ENCODE measurements at places on chromosomes 3 and 15. TPM values are rescaled to one million over a fixed set of nuclear protein-coding genes. Genes with fewer than 3 reads are reported as not detected.

FSIP1 gene
- total RNA-seq, result 0.42 TPM

PRSS50 gene
- total RNA-seq, result 4.1 TPM

POPDC2 gene
- 214 TPM for total RNA-seq

CDCP1 gene
- 0.12 TPM for total RNA-seq

ZNF35 gene
- 14.7 TPM for total RNA-seq

FOXL2NB gene
- 0.11 TPM for total RNA-seq

TEX55 gene
- total RNA-seq, result not detected

STAC gene
- total RNA-seq, result 16.6 TPM

PEX11A gene
- 11.8 TPM for total RNA-seq

GRCh38 chr15:64001148-64001547 is 45.1 kb downstream of the DAPK2 start:
- no peaks in the 10 kb centered on the region for H3K36me3 ChIP-seq
- no peaks in the 10 kb centered on the region for H3K4me1 ChIP-seq
- no peak for DNase-seq
- H3K27ac ChIP-seq, result no peak overlapping the region

DNA sequence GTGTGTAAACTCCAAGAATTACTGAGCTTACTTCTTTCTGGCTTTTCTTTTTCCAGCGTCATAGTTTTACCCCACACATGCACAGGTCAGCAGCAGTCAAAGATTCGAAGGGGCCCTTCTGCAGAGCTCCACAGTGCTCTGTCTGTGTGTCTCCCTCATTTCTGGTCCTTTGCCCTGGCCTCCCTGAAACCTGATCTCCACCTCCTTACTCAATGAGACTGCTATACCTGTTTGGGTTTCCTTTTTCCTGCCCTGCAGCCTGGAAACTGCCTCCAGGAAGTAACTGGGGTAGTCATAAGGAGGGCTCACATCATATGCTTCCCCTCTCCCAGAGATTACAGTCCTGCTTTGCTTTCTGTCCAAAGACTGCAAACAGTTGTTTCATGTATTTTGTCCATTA is 82.8 kb upstream of the TNIK start:
- H3K27me3 ChIP-seq, result no peaks in the 10 kb centered on the region
- no peak for DNase-seq
- H3K4me3 ChIP-seq, result no peak overlapping the region
- no peak overlapping the region for H3K27ac ChIP-seq
- no peaks in the 10 kb centered on the region for H3K4me1 ChIP-seq
- no peaks in the 10 kb centered on the region for H3K36me3 ChIP-seq

DNA sequence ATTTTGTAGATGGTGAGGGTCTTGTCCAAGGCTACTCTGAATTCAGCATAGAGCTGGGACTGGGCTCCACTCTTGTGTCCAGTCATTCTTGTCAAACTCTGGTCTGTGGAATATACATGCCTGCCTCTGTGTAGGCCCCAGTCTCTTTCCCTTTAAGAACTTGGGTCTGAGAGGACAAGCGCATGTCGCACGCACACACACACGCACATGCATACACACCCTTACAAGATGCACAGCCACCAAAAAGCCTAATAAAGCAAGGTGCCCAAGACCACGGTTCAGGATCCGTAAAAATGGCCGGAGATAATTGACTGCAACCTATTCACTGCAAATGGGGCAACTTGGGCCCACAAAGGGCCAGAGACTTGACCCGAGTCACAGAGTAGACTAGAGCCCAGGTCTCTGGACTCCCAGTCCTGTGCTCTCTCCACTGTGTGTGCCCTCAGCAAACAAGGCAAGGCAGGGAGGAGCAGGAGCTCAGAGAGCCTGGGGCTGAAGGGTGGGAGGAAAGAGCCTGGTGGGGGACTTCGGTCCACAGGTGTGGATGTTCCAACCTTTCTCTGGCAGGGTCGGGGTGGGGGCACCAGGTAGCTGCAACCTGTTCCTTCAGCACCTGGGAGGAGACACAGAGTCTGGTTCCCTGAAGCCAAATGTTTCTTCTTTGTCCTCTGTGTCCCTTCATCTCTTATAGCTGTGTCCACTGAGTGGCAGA is 914 bp upstream of the PAQR5 start:
- no peaks in the 10 kb centered on the region for H3K36me3 ChIP-seq
- no peaks in the 10 kb centered on the region for H3K4me1 ChIP-seq
- H3K27me3 ChIP-seq, result peaks cover 42% of the 10 kb centered on the region
- DNase-seq, result no peak

GRCh38 chr15:28915041-28915810 is 29.5 kb downstream of the APBA2 start:
- H3K4me1 ChIP-seq, result no peaks in the 10 kb centered on the region
- no peak overlapping the region for H3K27ac ChIP-seq
- no peak for DNase-seq
- no peaks in the 10 kb centered on the region for H3K27me3 ChIP-seq

GRCh38 chr3:64667138-64667537 is 20.7 kb downstream of the ADAMTS9 start:
- no peaks in the 10 kb centered on the region for H3K36me3 ChIP-seq
- no peak overlapping the region for H3K27ac ChIP-seq
- H3K4me1 ChIP-seq, result no peaks in the 10 kb centered on the region

DNA sequence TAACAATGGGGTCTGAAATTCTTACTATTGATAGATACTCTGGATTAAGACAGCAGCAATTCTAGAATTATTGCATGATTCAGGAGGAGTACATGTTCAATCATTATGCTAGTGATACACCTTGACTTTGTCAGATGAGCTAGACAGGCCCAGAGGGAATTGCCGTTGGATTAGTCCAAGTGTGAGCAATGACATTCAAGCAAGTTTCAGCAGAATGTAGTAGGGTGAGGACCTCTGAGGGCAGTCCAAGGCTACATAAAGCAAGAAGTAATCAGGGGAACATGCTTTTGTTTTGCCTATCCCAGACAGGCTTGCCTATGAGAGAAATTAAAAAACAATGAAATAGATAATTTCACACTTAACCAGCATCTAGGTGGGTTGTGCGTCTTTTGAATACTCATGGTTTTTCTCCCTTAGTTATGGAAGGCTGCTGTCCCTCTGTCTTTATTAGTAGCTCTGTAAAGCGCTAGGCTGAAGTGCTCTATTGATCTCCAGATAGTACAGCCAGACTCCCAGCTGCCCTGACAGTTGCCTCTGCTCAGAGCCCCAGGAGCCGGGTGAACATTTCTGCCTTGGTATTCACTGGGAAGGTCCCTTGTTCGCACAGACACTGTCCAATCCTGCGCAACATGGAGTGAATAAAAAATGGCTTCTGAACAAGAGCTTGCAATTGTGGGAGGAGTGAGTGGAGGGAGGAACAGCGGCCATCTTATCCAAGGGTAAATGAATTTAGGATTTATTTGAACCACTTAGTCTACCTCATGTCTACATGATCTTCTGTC is 316.6 kb upstream of the ONECUT1 start:
- H3K36me3 ChIP-seq, result no peaks in the 10 kb centered on the region
- DNase-seq, result peak; percentile 49
- no peaks in the 10 kb centered on the region for H3K27me3 ChIP-seq
- no peak overlapping the region for H3K27ac ChIP-seq
- no peak overlapping the region for H3K4me3 ChIP-seq

DNA sequence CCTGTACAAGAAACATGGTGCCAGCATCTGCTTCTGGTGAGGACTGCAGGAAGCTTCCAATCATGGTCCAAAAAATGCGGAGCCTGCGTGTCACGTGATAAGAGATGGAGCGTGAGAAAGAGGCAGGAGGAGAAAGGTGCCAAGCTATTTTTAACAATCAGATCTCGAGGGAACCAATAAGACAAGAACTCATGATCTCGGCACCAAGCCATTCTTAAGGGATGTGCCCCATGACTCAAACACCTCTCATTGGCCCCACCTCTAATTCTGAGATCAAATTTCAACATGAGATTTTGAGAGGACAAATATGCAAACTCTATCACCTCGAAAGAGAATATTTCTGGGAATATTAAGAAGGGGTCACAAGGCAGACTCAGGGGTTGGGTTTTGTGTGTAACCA is 107.2 kb downstream of the PYDC2 start:
- H3K36me3 ChIP-seq, result no peaks in the 10 kb centered on the region
- no peak for DNase-seq
- no peaks in the 10 kb centered on the region for H3K4me1 ChIP-seq
- H3K27ac ChIP-seq, result no peak overlapping the region
- no peaks in the 10 kb centered on the region for H3K27me3 ChIP-seq

DNA sequence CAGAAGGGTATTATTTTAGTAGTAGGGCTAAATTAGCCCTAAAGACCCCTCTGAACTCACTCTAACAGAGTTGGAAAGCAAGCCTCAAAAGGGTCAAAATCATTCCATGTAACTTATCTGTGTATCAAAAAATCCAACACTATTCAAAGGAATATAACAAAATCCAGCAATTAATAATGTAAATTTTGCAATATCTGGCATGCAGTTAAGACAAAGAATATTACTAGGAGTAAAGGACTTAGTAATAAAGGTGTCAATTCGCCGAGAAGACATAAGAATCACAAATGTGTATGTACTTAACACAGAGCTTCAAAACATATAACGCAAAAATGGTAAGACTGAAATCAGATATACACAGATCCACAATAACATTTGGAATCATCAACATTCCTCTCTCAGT is 71.2 kb upstream of the PFN2 start:
- no peaks in the 10 kb centered on the region for H3K27me3 ChIP-seq
- no peak for DNase-seq
- H3K4me3 ChIP-seq, result no peak overlapping the region
- no peaks in the 10 kb centered on the region for H3K4me1 ChIP-seq

GRCh38 chr3:197256836-197257444 is 41.5 kb downstream of the DLG1 start:
- peaks cover 18% of the 10 kb centered on the region for H3K4me1 ChIP-seq
- no peak overlapping the region for H3K4me3 ChIP-seq
- H3K27me3 ChIP-seq, result no peaks in the 10 kb centered on the region
- peak; percentile 66 for DNase-seq
- H3K36me3 ChIP-seq, result no peaks in the 10 kb centered on the region

DNA sequence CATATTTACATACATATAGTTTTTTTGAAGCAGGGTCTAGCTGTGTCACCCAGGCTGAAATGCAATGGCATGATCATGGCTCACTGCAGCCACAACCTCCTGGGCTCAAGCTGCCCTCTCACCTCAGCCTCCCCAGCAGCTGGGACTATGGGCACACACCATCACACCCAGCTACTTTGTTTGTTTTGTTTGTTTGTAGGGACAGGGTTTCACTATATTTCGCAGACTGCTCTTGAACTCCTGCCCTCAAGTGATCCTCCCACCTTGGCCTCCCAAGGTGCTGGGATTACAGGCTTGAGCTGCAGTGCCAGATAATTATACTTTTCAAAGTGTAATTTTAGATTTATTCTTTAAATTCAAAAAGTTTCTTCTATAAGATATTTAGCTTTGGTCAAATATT is 10.2 kb downstream of the GTF2A2 start:
- peaks cover 7% of the 10 kb centered on the region for H3K4me1 ChIP-seq
- no peak overlapping the region for H3K4me3 ChIP-seq
- H3K27me3 ChIP-seq, result no peaks in the 10 kb centered on the region
- peaks cover 37% of the 10 kb centered on the region for H3K36me3 ChIP-seq

DNA sequence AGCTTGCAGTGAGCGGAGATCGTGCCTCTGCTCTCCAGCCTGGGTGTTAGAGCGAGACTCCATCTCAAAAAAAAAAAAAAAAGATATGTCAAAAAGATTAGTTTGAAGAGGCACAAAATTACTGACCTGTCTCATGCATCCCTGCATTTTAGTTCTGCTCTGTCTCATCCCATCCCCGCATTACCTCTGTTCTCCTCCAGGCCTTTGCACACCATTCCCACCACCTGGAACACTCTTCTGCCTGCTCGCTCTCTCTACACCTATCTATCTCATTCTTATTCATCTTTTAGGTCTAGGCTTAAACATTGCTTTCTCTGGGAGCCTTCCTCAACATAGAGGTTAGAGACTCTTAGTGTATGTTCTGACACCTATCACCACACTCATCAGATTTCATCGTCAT is 32.9 kb upstream of the ZNF770 start:
- no peak overlapping the region for H3K4me3 ChIP-seq
- DNase-seq, result no peak
- H3K27ac ChIP-seq, result no peak overlapping the region
- H3K27me3 ChIP-seq, result no peaks in the 10 kb centered on the region
- no peaks in the 10 kb centered on the region for H3K4me1 ChIP-seq

DNA sequence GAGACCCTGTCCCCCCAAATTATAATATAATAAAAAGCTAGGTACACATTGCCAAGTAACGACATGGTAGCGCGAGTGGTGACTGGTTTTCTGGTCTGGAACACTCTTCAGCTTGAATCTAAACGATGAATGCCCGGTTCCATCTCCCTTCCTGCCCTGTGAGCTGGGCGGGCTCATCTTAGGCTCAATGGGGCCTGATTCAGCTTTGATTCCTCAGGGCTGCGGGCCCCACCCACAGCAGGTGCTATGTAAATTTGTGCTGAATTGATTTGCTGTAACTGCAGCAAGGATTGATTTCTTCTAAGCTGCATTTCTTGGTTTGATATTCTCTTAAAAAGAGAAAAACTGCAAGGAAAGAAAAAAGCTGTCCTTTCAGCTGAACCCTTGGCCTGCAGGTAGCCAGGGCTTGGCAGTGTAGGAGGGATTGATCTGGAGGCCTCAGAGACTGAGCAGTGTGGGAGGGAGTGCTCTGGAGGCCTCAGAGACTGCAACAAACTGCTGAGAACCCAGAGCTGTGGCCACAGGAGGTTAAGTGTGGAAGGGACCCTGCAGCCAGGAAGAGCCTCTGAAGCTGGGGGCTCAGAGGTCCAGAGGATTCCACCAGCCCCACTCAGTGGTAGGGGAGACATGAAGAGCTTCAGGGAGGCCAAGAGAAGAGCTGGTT is 231.6 kb downstream of the XXYLT1 start:
- H3K36me3 ChIP-seq, result no peaks in the 10 kb centered on the region
- H3K27ac ChIP-seq, result no peak overlapping the region
- DNase-seq, result no peak
- no peaks in the 10 kb centered on the region for H3K27me3 ChIP-seq
- no peak overlapping the region for H3K4me3 ChIP-seq

GRCh38 chr3:141336672-141337522 is 31.4 kb upstream of the ZBTB38 start:
- H3K27ac ChIP-seq, result no peak overlapping the region
- no peaks in the 10 kb centered on the region for H3K36me3 ChIP-seq
- no peak overlapping the region for H3K4me3 ChIP-seq
- no peak for DNase-seq

All from cardiac muscle cell (in vitro differentiated cells and primary cell).